ENCODE measurements at places on chromosomes 5 and 9. TPM values are rescaled to one million over a fixed set of nuclear protein-coding genes. Genes with fewer than 3 reads are reported as not detected.

DNA sequence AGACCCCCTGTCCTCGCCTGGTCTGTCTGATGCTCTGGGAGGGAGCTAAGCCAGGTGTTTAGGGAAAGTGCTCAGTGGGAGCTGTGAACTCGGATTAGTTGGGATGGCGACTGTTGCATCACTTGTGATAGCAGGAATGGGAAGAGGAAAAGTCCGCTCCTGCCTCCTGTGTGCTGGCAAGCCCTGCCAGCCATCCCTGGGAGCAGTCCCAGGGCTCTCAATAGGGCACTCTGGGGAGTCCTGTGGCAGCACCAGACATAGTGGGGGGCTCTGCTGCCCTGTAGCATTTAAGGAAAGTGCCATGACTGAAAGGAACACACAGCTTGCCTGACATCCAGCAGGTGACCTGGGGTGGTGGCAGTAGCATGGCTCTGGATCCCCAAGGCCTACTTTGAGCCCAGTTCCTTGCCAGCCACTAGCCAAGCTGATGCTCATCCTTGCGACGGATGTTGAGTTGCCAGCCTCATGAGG lies 81.5 kb downstream of the AMBP start:
- no peak overlapping the region for H3K27ac ChIP-seq
- H3K4me1 ChIP-seq, result peaks cover 21% of the 10 kb centered on the region
- no peak overlapping the region for H3K4me3 ChIP-seq
- no peaks in the 10 kb centered on the region for H3K27me3 ChIP-seq
- no peaks in the 10 kb centered on the region for H3K36me3 ChIP-seq

DNA sequence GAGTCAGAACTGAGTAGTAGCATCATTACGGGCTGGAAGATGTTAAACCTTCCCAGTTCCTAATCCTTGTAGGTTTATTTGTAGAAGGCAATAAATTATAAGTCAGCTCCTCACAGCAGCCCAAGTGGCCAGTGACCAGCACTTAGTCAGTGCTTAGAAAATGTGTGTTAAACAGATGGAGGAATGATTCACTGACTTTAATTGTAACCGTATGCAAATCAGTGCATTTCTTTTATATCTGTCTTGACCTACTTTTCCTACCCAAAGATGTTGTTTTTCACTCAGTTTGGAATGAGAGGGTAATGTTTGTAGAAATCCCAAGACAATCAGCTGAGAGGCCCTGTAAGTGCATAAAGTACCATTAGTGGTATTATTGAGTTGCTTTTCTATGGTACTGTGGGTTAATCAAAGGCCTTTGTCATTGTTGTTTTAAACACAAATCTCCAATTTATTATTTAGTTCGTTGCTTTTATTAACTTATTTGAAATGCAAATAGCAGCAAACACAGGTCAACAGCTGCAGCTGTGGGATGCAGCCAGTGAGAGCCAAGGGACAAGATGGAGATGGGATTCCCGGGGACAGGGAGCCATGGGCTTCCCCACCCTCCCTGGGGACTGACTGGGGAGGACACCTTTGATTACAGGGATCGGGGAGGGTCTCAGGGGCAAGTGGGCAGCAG lies 49.8 kb downstream of the MAP1B start:
- no peaks in the 10 kb centered on the region for H3K36me3 ChIP-seq
- no peak overlapping the region for H3K4me3 ChIP-seq

Gene RPS23
- 1,451 TPM for total RNA-seq

- no peak for DNase-seq
- H3K27ac ChIP-seq, result no peak overlapping the region
- peaks cover 15% of the 10 kb centered on the region for H3K4me1 ChIP-seq
These were observed 134.9 kb downstream of the GABBR2 start for GRCh38 chr9:98573749-98574278.

Gene FAT2
- not detected for total RNA-seq

Gene SYK
- total RNA-seq, result 75.5 TPM

GRCh38 chr9:7653262-7653661 lies 146.3 kb downstream of the DMAC1 start:
- no peaks in the 10 kb centered on the region for H3K36me3 ChIP-seq
- H3K4me3 ChIP-seq, result no peak overlapping the region
- H3K4me1 ChIP-seq, result no peaks in the 10 kb centered on the region
- H3K27ac ChIP-seq, result no peak overlapping the region
- H3K27me3 ChIP-seq, result peaks cover 2% of the 10 kb centered on the region
- DNase-seq, result no peak

- no peak overlapping the region for H3K4me3 ChIP-seq
- no peak for DNase-seq
- peaks cover 22% of the 10 kb centered on the region for H3K4me1 ChIP-seq
These were observed 1.5 kb downstream of the GDNF start for GRCh38 chr5:37838152-37838932.

DNA sequence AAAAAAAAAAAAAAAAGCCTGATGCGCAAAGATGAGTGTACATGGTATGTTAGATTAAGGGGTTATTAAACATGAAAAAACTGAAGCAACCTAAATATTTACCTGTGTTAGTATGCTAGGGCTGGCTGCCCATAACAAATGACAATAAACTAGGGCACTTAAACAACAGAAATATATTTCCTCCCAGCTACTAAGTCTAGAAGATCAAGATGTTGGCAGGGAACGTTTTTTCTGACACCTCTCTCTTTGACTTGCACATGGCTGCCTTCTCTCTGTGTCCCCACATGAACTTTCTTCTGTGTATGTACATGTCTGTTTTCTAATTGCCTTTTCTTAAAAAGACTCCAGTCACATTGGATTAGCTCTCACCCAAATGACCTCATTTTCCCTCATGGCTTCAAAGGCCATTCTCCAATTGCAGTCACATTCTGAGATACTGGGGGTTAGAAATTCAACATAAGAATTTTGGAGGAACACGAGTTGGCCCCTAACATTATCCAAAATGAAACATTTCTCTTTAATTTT lies 694.5 kb downstream of the CDH9 start:
- DNase-seq, result no peak
- no peak overlapping the region for H3K27ac ChIP-seq
- H3K36me3 ChIP-seq, result no peaks in the 10 kb centered on the region
- H3K4me3 ChIP-seq, result no peak overlapping the region
- no peaks in the 10 kb centered on the region for H3K27me3 ChIP-seq

- DNase-seq, result peak; percentile 31
- peak overlapping the region; percentile 34 for H3K27ac ChIP-seq
- H3K4me3 ChIP-seq, result peak overlapping the region; percentile 36
- peaks cover 24% of the 10 kb centered on the region for H3K4me1 ChIP-seq
- no peaks in the 10 kb centered on the region for H3K36me3 ChIP-seq
These were observed 158.6 kb upstream of the SHB start for GRCh38 chr9:38227656-38228055.

GRCh38 chr9:132597073-132597775 lies 14.8 kb downstream of the BARHL1 start:
- H3K27ac ChIP-seq, result no peak overlapping the region
- H3K36me3 ChIP-seq, result peaks cover 5% of the 10 kb centered on the region
- peaks cover 3% of the 10 kb centered on the region for H3K27me3 ChIP-seq
- DNase-seq, result no peak
- no peak overlapping the region for H3K4me3 ChIP-seq
- H3K4me1 ChIP-seq, result no peaks in the 10 kb centered on the region
